A673 (cell line): ENCODE measurements at places on chromosomes 7 and 10.

DNA sequence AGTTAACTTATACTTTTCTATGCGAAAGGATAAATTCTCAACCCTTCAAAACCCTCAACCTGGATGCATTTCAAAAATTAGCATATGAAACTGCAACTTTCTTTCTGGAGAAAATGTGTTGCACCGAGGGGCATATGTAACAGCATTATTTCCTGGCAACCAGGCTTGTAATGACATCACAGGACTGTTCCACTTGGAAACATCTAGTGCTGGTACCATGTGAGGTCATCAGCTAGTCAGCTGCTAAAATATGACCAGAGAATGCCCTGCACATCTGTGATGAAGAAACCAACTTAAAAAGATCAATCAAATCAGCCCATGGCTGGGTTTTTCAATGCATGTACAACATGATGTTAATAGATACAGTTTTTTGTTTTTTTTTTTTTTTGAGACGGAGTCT is 40.0 kb downstream of the FGFR2 start:
- no peaks in the 10 kb centered on the region for H3K4me1 ChIP-seq
- no peak overlapping the region for H3K4me3 ChIP-seq
- H3K27me3 ChIP-seq = peaks cover 20% of the 10 kb centered on the region
- H3K36me3 ChIP-seq = no peaks in the 10 kb centered on the region
- no peak for DNase-seq
- H3K27ac ChIP-seq = no peak overlapping the region

- no peaks in the 10 kb centered on the region for H3K4me1 ChIP-seq
- H3K27me3 ChIP-seq = no peaks in the 10 kb centered on the region
- H3K27ac ChIP-seq = no peak overlapping the region
These were observed 68.9 kb downstream of the DYNC1I1 start for GRCh38 chr7:95840953-95841950.

GRCh38 chr7:85381212-85381611 is 194.4 kb upstream of the SEMA3D start:
- no peaks in the 10 kb centered on the region for H3K4me1 ChIP-seq
- H3K27ac ChIP-seq = no peak overlapping the region
- H3K36me3 ChIP-seq = no peaks in the 10 kb centered on the region
- H3K4me3 ChIP-seq = no peak overlapping the region
- no peaks in the 10 kb centered on the region for H3K27me3 ChIP-seq

DNA sequence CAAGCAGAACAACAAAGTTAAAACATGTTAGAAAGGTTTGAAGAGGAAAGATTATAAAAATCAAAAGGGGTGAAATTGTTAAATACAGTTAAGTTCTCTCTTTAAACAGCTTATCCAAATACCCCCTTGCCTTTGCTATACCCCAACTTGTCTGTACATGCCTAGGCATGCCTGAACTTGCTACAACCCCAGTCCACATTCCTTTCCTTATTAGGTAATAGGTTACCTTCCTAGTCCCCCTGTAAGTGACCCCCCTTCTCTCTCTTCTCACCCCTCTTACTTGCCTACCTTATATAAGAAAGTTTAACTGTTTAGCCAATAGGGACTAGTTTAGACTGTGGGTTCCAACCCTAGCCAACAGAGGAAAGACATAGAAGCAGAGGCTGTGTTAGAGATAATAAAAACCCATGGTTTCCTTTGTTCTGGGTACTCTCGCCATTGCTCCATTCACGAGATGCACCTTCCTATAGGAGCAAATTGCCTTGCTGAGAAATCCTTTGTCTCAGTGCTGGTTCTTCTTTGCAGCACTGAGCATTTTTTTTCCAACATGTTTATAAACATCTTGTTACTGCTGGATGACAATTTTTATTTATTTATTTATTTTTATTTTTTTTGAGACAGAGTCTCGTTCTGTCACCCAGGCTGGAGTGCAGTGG is 282.2 kb upstream of the GALNT17 start:
- no peak overlapping the region for H3K4me3 ChIP-seq
- no peaks in the 10 kb centered on the region for H3K36me3 ChIP-seq
- DNase-seq = no peak
- no peaks in the 10 kb centered on the region for H3K4me1 ChIP-seq

DNA sequence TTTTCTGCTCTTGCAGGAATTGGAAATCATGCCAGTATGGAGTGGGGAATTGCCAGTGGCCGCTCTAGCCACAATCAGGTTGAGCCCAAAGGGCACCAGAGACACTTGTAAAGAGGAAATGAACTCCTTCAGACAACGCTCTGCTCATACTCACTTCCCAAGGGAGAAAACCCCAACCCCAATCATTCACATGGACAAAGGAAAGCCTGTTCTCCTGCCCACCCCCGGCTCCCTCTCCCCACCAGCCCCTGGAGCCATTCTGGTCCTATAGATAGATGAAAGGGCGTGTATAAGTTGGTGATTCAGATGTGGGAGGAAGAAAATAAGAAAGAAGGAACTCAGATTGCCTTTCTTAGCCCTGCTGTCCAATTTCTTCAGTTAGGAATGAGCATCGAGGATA is 57.4 kb downstream of the GFRA1 start:
- no peaks in the 10 kb centered on the region for H3K4me1 ChIP-seq
- H3K4me3 ChIP-seq = no peak overlapping the region
- H3K36me3 ChIP-seq = no peaks in the 10 kb centered on the region
- H3K27me3 ChIP-seq = peaks cover 77% of the 10 kb centered on the region
- DNase-seq = no peak

GRCh38 chr10:96831867-96832720 is at the start of gene LCOR:
TSS of gene LCOR (plus strand) at chr10:96832298. CDS start at chr10:96949058, 116,760 bp downstream.
- H3K27ac ChIP-seq = peak within 1 kb of the TSS; percentile 91
- H3K27me3 ChIP-seq = no peaks in the 10 kb centered on the region
- H3K4me3 ChIP-seq = peak within 1 kb of the TSS; percentile 90
- DNase-seq = peak; percentile 94
